Urothelium cell line (cell line): ENCODE measurements at places on chromosomes 12 and 14.

DNA sequence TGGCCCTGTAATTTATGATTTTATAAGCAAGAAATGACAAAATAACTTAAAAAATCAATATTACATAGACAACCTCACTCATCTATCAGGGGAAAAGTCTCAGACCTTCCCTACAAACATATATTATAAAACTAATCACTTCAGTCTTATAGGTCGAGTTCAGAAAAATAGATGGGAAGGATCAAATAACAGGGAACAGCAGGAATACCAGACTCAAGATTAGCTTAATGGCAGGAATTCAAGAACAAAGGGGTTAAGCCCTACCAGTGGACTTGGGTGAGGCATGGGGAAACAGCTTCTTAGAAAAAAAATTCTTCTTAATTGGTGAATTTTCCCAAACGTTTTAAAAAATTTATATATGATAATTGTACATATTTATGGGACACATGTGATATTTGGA, 51.6 kb upstream of the CRY1 start:
- no peak for DNase-seq

DNA sequence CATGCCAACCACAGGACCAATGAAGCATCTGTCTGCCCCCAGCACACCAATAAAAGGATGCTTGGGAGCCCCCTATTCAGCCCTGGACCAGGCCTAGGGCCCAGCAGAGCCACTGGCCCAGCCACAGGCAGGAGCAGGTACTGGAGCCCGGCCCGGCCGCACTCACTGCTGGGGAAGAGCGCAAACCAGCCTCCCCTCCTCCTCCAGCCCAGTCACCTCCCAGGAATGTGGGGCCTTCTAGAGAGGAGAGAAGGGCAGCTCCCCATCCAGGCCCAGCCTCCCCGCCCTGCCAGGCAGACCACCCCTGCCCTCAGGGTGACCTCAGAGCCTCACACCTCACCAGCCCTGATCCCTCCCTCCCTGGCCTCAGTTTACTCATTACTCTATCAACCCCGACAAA, 56.2 kb downstream of the CCNK start:
- DNase-seq, result peak; percentile 83

GRCh38 chr12:54272214-54272613, 7.7 kb downstream of the CBX5 start:
- no peak for DNase-seq

DNA sequence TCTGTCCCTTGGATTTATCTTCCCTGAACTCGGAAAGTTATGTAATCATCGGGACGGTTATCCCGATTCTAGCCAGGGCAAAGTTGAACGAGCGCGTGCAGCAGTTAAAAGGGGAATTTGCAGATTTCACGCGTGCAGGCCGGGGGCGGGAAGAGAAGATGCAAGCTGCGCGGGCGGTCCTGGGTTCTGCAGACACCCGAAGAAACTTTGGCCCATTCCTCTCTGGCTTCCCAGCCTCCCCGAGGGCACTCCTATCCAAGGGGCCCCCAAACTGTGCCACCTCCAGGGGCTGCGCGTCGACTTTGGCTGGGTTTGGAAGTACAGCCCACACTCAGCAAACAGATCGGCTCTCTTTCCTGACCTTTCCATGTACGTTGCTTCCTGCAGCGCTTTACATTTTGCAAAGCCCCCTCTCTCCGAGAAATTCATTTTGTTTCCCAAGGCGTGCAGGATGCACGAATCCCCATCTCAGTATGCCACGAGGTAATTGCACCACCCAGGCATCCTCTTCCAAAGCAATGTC, 941 bp upstream of the PPP1CC start:
- DNase-seq, result no peak

- no peak for DNase-seq
Observed at GRCh38 chr12:102917026-102917787, at the start of gene PAH. TSS of gene PAH (minus strand) at chr12:102917244. CDS start at chr12:102917130, 114 bp downstream.

- peak; percentile 56 for DNase-seq
Observed at GRCh38 chr14:52694761-52695480, 437 bp downstream of the ERO1A start.

- DNase-seq, result no peak
Observed at GRCh38 chr14:23564181-23564812, 3.3 kb downstream of the AP1G2 start.

GRCh38 chr14:100914597-100915021, 11.1 kb upstream of the RTL1 start:
- no peak for DNase-seq

DNA sequence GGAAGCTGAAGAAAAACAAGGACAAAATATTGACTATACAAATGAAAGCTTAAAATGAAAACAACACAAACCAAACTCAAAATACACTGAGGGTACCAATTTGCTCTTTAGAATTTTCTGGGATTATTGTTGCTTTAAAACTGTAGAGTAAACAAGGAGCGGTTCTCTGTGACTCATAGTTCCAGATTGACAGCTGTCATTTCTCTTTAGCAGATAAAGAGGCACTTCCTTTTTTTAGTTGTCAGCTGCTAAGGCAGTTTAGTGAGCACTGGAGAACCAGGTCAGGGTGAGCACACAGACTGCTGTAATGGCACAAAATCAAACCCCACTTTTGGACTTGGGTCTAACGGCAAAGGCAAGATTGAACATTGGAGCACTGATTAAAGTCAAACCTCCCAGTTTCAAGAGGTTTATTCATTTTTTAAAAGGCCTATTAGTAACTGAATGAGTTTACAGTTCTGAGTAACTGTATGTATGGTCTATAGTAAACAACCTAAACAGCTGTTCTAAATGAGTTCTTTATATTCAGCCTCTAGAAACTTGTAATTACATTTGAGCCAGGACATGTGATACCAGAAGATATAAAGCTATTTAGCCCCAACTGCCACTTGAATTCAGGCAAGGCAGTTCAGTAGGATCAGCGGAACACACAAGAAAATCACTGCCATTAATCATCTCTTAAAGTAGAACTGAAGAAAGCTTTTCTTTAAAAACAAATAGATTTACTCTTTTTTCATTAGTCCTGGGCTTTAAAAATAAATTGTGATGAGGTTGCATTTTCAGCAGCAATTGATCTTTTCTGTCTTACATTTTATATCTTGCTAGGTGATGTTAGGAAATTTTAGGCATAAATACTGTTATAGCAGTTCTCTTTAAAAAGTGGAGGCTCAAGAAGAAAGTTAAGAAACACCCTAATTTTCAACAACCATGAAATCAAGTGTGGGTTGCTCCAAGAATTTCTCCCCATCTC, 71.7 kb upstream of the PRICKLE1 start:
- DNase-seq, result no peak

- DNase-seq, result no peak
Observed at GRCh38 chr14:20935303-20935984, 19.8 kb upstream of the RNASE2 start.

DNA sequence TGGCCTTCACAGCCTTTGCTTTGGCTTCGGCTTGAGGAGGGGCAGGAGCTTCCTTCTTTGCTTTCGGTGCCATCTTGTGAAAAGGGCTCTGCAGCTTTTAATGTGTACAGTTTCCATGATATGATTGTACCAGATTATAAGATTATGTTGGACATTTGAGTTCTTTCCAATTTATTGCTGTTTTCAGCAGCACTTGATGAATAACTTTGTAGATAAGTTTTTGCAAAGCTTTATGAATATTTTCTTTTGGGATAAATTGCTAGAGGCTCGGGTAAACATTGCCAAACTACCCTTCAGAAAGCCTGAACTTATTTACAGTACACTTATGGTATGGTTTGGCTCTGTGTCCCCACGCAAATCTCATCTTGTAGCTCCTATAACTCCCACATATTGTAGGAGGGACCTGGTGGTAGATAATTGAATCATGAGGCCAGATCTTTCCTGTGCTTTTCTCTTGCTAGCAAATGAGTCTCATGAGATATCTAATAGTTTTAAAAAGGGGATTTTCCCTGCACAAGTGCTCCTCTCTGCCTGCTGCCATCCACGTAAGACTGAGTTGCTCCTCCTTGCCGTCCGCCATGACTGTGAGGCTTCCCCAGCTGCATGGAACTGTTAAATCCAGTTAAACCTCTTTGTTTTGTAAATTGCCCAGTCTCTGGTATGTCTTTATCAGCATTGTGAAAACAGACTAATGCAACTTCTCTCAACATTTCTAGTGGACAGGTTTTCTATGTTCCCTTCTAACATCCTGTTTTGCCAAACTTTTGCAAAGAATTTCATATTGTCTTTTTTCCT, 70.4 kb downstream of the RCOR1 start:
- DNase-seq, result no peak

GRCh38 chr14:93010522-93011140, 87.7 kb downstream of the CHGA start:
- no peak for DNase-seq

DNA sequence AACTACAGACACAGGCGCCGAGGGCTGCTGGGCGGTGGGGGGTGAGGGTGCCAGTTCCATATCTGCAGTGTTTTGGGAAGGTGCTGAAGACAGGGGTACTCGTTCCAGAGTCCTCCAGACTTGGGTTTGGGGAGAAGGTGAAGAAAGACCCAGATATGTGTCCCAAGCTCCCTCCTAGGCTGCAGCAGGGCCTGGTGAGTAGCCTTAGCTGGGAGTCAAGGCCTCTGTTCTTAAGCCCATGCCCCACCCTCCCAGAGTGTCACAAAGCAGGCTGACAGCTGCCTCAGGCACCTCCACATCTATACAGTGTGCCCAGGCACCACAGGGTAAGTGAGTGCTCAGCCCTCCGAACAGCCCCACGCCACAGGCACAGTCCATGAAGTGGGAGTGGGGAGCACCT, 4.3 kb downstream of the NCKAP5L start:
- DNase-seq, result no peak

DNA sequence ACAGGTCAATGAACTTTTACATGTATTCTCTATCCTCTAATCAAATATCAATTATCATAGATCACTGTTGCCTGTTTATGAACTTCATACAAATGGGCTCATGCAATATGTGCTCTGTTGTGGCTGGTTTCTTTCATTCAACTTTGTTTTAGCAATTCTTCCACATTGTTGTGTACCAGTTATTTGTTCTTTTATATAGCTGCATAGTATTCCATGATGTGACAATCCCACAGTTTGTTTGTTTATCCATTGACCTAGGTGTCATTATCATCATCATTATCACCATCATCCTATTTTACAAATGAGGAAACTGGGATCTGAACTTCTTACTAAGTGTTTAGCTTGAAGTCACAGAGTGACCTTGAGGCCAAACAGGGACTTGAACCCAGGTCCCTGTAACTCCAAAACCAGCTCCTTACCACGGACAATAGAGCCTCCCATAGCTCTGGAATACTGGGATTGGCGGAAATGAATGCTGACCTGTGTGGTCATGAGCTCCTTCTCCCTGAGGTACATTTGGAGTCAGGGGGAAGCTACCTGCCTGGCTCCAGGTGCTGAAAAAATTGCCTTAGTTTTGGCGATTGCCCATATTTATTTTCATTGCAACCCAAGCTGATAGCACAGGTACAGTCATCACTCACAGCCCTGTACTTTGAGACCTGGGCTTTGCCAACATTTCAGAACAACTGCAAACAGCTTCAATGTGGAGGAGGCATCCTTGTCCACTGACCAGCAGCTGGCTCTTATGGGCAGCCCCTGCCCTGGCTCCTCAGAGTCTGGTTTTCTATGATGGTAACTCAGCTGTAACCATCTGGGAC, 9.2 kb downstream of the ZFP36L1 start:
- no peak for DNase-seq

GRCh38 chr12:47111392-47111778, 31.6 kb upstream of the AMIGO2 start:
- DNase-seq, result no peak

DNA sequence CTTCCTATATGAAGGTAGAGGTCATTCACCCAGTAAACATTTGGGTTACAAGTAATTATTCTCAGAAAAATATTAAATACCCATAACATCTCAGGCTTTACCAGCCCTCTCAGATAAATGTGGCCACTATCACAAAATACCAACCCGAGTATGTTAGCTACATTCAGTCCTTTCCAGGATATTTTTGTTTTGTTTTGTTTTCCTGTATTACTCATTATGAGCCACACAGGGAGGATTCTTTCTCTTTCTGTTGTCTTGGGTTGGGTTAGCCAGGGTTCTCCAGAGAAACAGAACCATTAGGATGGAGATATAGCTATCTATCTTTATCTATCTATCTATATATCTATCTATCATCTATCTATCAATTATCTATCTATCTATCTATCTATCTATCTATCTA, 947.6 kb upstream of the MDGA2 start:
- DNase-seq, result no peak

DNA sequence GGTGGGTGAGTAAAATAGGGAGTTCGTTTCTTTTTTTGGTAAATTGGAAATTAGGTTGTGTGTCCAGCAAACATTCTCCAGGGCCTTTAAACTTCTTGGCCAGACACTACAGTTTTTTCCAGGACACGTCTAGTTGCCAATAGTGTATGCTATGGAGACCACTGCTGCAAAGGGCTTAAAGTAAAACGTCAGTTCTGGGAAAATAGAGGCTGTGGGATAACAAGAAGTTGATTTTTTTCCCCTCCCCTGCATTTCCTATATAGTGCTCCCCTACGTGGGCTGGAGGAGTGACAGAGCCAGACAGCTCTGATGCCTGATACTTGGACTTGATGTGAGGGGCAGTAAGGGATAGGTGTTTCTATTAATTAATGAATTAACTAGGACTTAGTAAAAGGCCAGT, 2.4 kb downstream of the ACVR1B start:
- DNase-seq, result no peak

GRCh38 chr12:19485240-19485639, 45.9 kb downstream of the AEBP2 start:
- no peak for DNase-seq
